Neural progenitor cell (in vitro differentiated cells): ENCODE measurements at places on chromosomes 5 and 9.

GRCh38 chr5:113524927-113525326 is 11.4 kb downstream of the YTHDC2 start:
- DNase-seq, result no peak

DNA sequence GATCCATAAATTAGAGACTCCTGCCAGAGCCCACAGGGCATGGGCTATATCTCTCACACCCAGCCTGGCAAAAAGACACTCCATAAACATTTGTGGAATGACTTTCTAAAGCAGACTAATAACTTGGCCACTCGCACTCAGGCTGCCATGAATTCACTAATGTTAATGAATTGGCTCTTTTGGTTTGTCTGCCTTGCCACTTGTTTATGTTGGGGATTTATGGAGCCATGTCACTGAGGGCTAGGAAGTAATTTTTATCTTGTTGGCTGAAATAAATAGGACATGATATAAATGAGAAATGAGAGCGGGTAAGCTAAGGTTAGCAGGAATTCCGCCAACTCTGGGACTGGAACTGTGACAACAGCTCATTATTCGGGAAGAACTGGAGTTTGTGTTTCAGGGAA is 55.2 kb downstream of the DROSHA start:
- no peak for DNase-seq

DNA sequence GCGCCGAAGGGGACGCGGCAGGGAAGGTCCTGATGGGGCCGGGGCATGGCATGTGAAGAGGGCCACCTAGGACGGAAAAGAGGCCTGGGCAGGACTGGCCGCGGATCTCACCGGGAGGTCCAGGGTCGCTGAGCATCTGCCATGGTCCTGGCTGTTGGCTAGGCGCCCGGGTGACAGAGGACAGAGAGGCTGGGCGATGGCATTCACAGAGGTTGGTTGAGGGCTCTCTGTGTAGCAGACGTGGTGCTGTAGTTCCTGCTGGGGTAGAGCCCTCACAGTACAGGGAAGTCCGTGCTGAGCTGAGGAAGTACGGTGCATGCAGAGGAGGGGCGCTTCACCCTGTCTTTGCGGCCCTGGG is 427 bp downstream of the PCYOX1L start:
- DNase-seq, result no peak

DNA sequence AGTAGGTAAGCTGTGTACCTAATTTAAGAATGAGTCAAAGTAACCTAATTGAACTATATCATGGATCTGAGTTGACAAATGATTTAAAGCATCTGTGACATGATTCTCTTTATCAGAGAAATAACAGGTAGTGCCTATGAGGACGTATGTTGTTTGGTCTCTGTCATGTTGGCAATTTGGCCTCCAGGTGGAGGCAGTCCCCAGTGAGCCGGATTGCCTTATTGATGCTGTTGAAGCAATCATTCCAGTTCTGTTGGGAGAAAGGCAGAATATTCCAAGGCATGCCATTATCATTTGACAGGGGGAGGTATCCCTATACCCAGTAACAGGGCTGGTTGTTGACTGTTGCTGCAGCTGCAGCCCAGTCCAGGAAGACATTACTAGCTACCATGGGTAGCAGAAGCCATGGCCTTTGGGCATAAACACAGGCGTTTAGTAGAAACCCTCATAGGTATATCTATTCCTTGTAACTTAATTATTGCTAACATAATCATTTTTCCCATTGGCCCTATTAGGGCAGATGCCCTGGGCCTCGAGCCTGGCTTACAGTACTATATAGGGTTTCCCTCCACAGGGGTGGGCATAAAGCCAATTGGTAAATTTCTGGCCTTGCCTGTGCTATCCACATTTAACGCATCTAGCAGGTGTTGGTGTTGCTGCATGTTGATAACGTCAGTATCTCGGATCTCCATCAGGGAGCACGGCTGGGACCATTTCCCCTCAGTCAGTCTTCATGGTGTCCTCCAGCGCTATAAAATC is 12.2 kb upstream of the SLC22A4 start:
- no peak for DNase-seq

- DNase-seq, result no peak
These were observed 134.7 kb downstream of the SEMA6A start for GRCh38 chr5:116439905-116440304.

DNA sequence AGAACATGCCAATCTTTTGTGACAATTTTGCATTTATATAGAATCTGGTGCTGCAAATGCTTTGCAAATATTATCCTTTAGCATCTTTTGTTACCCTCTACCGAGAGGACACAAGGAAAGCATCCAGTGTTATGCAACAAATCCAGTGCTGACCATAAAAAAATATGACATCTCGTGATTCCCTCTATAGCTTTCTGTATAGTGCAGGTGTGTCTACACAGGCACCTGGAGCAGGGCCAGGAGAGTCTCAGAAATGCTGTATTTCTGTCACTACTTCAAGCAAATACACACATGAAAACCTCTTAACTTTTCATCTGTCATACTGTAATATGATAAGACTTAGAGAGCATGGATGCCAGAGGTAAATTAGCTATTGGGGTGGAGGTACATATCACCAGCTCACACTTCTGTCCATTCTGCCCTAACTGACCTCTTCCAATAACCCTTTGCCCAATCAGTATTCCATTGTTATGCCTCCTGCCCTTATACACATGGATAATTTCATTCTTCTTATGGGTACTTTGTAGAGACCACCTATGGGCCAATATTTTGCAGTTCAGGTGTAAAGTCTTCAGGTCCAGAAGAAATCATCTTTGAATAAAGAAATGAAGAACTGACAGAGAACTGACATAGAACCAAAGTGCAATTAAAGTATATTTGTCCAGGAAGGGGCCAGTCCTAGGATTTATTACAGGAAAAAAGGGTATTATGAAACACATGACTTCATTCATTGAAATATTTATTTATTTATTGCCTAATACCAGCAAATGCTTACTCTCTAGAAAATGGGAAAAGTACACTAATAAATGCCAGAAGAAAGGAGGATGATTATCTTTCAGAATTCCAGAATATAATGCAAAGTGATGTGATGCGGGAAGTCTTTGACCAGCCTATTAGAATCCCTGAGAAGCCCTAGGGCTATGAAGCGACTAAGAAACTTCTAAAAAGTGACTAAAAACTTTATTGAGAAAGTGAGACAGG is 106.5 kb downstream of the EPB41L4A start:
- DNase-seq, result no peak

GRCh38 chr9:111008158-111009075 is 29.9 kb downstream of the LPAR1 start:
- DNase-seq, result no peak

DNA sequence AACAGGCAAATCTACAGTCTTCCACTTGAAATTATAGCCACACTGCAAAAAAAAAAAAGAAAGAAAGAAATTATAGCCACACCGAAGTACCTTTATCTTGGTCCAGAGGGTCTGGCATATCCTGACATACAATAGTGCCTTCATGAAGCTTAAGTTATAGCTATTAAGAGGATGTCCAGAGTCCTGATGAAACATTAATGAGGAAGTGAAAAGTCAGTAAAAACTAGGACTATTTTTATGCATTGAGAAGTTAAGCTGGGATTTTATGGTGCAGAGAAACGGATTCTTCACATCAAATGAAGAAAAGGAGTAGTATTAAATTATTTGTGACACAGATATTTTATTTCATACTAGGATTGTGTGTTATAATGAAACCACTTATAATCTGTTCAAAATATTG is 123.9 kb downstream of the SV2C start:
- no peak for DNase-seq

GRCh38 chr9:137194388-137194787 is 5.9 kb downstream of the SSNA1 start:
- DNase-seq, result peak; percentile 42

DNA sequence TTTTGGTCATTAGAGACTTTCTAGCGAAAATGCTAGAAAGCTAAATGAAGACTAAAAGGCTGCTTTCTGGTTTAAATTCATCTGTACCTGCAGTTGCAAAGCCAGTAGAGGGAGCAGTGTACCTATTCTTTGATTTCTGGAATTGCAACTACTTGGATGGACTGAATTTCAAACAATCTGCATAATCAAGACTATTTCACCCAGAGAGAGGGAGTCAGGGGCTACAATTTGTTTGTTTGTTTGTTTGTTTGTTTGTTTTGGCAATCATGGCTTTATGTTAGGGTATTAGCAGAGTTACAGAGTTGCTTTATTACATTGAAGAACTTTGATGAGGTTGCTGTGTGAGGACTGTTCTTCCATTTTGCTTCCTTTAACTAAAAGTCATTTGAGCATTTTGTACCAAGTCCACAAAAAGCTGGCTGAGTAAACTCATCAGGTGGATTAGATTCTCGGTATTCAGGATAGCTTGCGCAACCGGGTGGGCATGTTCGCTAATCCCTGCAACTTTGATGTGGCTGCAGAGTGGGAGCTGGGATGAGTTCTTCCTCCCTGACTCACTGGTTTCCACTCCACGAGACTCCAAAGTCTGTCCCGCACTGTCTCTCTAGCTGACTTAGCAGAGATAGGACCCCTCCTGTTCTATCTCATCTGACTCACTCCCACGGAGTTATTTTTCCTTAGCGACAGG is 80.0 kb upstream of the TUT7 start:
- DNase-seq, result peak; percentile 64

- DNase-seq, result no peak
These were observed 129.9 kb upstream of the FER start for GRCh38 chr5:108617467-108618435.

GRCh38 chr5:95925378-95925744 is 36.3 kb downstream of the ELL2 start:
- DNase-seq, result no peak

GRCh38 chr5:14577971-14578370 is 3.6 kb upstream of the OTULINL start:
- no peak for DNase-seq

GRCh38 chr9:135077497-135078200 is 9.8 kb upstream of the OLFM1 start:
- DNase-seq, result peak; percentile 84

- DNase-seq, result no peak
These were observed 5.8 kb upstream of the FSTL4 start for GRCh38 chr5:133618141-133618540.

GRCh38 chr9:124133727-124134126 is 122.2 kb downstream of the LHX2 start:
- peak; percentile 63 for DNase-seq

DNA sequence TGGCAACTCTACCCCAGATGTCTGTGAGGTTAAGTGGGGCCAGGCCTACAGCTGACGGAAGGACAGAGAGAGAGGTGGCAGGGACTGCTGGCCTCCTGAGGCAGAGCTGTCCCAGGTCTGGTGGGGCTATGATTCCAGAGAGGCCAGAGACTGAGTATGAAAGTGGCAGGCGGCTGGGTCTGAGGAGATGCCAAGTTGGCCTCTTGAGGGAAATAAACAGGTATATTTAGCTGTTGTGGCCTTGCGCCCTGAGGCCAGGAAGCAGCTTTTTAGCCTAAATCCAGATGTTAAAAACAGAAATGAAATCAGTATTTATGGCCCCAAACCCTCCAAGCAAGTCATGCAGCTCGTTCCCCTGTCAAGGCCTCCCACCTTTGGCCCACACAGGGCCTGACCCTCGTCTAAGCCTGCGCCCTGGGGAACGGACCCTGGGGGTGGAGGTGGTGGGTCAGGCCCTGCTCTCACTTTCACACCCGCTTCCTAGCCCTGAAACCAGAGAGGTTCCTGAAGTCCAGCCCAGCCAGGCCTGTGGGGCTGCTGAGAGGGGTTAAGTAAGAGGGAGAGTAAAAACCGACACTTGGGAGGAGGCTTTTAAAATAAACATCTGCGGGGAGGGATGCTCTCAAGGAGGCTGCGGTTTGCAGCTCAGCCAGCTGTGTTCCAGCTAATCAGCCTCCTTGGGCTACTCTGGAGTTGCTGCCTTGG is 18.7 kb downstream of the PCDHGC5 start:
- peak; percentile 47 for DNase-seq

GRCh38 chr9:35695943-35696401 is 6.2 kb upstream of the TPM2 start:
- DNase-seq, result no peak

GRCh38 chr9:13860019-13860418 is 453.9 kb downstream of the NFIB start:
- no peak for DNase-seq

- no peak for DNase-seq
These were observed 69.8 kb downstream of the DEPDC1B start for GRCh38 chr5:60630179-60630578.

DNA sequence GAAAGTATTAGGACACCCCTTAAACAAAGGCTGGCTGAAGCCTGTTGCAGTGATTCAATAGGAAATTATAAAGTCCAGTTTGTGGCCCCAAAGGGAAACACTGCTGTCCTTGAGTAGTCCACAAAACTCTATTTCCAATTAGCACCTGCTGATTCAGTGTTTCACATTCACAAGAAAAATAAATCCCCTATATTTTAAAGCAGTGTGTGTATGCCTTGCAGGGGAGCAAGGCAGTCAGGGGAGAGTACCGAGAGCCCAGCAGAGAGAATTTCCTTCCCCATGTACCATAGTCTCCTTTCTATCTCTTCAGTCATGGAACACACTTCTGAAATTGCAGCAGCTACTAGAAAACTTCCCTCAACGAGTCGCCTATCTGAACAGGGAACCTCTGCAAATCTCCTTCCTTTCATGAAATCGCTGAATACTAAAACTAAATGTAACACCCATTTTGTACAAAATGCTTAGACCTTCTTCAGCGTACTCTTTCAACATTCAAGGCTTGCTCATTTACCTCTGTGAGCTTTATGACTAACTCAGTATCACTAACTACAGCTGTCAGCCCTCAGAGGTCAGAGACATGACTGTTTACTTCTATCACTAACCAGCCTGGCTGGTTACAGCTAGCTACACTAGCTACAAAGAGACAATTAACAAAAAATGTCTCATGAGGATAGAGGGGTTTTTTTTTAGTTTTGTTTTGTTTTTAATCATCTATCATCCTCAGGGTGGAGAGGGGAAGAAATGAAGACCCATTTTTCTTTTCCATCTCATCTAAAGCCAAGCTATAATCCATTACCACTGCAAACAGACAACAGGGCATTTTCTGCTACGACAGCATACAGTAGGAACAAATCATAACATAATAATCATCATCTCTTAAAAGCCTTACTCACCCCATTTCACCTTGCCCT is 188.7 kb downstream of the EBF1 start:
- no peak for DNase-seq

- DNase-seq, result peak; percentile 26
These were observed 378.5 kb downstream of the MLLT3 start for GRCh38 chr9:20243841-20244240.

DNA sequence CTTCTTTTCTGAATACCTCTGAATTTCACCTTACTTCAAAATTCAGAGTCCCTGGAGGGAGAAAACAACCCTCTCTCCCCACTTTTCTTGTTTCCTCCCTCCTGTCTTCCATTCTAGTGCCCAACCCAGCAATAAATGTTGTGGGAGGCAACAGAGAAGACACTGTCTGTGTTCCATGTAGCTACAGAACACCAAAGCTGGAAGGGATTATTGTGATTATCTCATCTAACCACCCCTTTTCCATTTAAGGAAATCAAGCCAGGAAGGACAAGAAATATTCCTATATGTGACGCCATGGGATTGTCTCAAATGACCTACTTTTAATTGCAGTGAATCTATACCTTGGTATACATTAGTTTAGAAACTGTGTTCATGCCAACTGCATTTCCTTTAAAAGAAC is 476.6 kb upstream of the TNC start:
- DNase-seq, result no peak
